Iris pigment epithelial cell (primary cell): ENCODE measurements at places on chromosomes 1 and 21.

DNA sequence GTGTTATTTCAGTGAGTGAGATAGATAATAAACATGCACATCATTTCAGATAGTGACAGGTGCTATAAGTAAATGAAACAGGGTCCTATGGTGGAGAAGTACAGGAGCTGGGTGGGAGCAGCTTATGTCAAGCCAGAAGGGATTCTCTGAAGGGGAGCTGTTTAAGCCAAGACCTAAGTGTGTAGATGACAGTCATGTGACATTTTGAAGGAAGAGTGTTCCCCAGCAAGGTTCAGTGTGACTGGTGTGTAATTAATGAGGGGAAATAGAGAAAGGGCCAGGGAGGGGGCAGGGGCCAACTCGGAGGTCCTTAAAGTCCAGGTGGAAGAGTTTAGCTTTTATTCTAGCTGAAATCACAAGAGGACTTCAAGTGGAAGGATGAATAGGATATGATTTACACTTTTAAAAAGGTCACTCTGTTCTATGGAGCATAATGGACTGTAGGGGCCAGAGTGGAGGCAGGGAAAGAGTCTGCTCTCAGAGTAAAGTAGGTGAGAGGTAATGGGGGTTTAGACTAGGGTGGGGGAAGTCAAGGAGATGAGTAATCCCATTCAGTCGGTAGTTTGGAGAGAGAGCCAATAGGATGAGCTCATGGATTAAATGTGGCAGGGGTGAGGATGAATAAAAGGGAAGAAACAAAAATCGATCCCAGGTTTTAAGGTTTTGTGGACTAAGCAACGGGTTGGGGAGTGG is 243.1 kb downstream of the CACNA1E start:
- no peak for DNase-seq

- DNase-seq, result no peak
Measured at GRCh38 chr1:245588116-245588639, 433.4 kb downstream of the KIF26B start.

DNA sequence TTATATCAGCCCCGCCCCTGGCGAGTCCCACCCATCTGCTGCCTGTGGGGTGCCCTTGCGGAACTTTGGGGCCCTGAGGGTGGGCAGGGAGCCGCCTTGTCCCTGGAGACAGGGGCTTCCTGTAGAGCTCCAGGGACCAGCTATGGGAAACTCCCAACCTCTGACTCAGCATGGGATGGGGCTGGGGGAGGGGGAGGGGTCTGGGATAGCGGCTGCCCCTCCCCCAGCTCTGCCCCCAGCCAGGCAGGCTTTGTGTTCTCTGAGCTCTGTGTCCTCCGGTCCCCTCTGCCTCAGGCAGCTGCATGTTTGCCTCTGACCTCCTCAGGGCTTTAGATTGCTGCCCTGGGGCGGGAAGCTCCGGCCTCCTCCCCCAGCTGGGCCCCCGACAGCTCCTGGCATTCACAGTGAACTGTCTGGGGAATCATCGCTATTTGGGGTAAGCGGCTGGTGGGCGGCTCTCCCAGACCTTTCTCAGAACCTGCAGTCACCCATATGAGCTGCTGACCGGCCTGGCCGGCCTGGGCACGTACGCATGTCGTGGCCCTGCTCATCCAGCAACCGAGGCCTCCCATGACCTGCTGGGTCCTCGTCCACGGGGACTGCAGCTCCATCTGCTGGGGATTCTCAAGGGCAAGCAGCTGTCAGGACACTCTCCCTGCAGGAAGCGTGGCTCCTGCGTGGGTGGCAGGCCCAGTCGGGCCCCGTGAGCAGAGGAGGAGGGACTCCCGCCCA is 17.1 kb downstream of the ARHGEF16 start:
- DNase-seq, result peak; percentile 49

GRCh38 chr1:18385239-18385790 is 95.4 kb upstream of the KLHDC7A start:
- DNase-seq, result no peak

- no peak for DNase-seq
Measured at GRCh38 chr21:24869862-24870261, 737.4 kb downstream of the MRPL39 start.

GRCh38 chr1:35361638-35362037 is 93.1 kb downstream of the ZMYM4 start:
- no peak for DNase-seq

DNA sequence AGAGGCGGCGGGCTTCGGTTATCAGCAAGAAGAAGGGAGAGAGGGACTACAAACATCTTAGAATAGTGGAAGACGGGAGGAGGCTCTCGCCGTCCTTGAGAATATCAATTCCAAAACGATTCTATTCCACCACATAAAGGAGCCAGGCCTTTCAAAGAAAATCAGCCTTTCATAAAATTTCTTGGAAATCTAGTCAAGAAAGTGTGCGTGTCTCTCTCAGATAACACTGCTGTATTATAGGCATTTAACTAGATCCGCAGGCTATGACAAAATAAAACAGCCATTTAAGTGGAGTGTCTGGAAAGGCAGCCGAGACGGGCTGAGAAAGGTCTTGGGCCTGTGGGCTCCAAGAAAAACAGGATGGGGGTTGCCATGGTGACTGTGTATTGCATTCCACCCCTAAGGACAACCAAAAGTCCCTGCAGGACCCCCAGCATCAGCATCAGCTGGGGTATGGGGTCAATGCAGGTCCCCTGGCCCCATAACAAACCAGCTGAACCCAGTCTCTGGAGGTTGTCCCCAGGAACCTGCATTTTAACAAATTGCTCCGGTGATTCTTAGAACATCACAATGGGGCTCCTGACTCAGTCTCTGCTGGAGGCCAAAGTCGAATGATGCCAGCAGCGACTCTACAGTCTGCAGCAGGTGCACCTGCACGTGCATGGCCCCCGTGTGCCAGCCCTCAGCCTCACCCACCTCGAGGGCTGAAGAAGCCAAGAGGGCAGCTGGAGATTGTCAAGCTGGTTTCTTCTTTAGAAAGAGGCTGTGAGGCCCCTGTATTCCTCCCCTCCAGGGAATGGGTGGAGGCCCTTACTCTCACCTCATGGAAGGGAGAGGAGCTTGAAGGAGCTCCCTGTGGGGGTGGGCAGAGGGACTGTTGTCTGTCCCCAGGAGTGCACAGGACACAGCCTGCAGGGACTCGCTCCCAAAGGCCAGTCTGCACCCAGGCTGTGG is 287.4 kb downstream of the NPHP4 start:
- DNase-seq, result no peak

DNA sequence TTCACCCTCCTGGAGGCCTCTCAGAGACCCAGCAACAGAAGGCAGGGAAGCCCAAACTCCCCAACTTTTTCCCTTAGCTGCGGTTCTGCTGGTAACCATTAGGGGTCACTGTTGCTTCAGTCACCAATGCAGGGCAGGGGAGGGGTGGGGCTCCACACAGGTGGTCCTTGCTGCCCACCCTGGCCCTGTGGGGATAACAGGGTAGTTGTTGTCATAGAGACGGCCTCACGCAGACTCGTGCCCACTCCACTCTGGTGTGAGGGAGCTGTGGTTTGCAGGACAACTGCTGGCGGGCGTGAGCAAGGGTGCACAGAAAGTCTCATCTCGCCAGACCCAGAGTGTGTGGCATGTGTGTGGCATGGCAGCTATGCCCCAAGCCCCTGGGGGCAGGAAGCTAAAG is 19.9 kb downstream of the INSRR start:
- no peak for DNase-seq

- DNase-seq, result peak; percentile 55
Measured at GRCh38 chr1:8118031-8118451, 91.9 kb upstream of the ERRFI1 start.

DNA sequence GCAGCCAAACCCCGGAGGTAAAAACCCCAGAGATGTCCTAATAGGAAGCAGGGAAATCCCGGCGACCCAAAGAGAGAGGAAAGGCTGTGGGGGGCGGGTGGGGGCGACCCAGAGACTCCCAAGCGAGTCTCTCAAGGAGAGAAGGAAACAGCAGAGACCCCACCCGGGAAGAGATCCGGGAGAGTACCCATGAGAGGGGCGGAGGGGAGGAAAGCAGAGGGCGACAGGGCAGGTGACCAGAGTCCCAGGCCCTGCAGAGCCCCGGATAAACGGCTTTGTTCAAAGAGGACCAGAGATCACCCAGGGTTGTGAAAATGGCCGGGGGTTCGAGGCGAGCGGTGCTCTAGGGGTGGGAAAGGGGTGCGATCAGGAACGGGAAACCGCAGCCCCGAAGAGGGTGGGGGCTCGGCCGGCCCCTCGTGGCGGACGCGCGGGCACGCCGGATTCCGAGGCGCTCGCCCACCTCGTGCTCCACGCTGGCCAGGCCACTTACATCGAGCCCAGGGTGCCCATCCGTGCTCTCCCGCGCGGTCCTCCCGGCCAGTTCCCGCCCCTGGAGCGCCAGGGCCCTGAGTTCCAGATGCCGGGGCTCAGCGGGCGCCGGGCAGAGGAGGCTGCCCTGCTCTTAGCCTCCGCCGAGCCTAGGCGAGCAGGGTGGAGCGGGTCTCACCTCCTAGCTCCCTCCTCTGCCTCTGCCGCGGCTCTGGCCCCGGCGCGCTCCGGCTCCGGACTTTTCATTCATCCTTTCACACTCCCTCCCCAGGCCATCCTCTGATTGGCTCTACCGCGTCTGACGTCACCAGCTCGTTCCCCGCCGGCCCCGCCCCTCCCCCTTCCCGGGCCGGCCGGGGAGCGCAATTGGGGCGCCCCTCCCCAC is 52.3 kb downstream of the RHBG start:
- DNase-seq, result peak; percentile 61

GRCh38 chr1:206554211-206554610 is 46.9 kb downstream of the RASSF5 start:
- no peak for DNase-seq

- DNase-seq, result no peak
Measured at GRCh38 chr1:168303716-168304540, 23.3 kb downstream of the TBX19 start.

GRCh38 chr1:24544239-24544638 is 11.6 kb upstream of the NCMAP start:
- peak; percentile 34 for DNase-seq

DNA sequence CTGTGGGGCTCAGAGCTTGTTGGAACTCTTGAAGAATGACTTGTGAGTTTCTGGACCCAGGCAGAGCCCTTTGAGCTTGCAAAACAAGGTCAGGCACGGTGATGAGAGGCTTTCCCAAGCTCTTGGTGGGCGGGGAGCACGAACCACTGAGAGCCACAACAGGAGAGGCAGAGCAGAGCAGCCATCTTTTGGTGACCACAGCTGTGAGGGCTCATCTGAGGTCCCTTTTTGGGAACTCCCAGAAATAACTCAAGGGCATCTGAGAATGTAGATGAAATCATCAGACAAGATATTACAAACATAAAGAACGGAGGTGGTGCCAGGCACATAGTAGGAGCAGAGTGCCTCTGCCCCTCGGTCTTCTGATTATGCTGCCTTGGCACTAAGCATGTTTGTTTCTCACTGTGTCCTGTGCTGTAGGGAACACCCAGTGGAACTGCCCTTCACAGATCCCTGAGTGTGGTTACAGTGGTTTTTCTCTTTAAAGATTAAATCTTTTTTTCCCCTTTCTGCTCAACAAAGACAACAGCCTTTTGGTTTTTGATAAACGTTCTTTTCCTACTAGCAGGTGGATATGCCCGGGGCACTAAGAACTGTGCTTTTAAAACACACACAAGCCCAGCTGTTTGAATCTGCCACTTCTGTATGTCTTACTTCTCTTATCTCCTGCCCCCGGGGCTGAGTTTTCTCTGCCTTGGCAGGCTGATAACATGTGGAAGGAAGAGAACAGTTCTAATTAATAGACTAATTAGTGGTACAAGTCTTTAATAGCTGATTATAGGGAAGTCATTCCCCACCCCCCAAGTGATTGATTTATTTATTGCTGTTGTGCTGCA is 37.7 kb downstream of the CD34 start:
- no peak for DNase-seq

DNA sequence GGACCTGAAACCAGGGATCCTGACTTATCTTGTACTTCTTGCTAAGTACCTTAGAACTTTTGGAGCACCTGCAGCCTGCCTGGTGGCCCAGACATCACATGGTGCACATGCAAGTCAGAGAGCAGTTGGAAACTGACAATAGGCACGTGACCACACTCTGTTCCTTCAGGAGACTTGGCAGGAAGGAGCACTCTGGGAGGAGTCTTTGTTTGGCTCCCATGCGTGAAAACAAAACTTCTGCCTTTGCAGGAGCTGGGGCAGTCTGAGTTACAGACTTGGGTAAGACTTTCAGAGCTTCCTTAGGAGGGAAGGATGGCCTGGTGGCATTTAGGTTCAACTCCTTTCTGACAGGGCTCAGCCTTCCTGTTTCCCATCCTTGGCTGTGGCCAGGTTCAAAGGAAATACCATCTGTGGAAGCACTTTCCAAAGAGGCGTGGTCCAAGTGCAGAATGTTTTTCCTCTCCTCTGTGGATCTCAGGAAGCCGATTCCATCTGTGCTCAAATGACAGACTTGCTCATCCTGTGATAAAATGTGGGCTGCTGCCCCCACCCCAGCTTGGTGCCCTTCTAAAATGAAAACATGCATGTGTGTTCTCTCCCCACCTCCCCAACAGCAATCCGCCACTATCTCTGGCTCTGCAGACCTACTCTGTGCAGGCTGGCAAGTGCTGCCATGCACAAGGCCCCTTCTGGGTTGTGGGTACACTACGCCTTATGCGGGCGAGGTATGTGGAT is 14.1 kb upstream of the ZNF436 start:
- DNase-seq, result no peak

- no peak for DNase-seq
Measured at GRCh38 chr1:210617293-210617692, 288.6 kb downstream of the HHAT start.
